Left ventricle myocardium superior (tissue), 1 donor: ENCODE measurements at places on chromosomes 3 and 15. TPM values are rescaled to one million over a fixed set of nuclear protein-coding genes. Genes with fewer than 3 reads are reported as not detected.

Gene PRR20G
- total RNA-seq = not detected

DNA sequence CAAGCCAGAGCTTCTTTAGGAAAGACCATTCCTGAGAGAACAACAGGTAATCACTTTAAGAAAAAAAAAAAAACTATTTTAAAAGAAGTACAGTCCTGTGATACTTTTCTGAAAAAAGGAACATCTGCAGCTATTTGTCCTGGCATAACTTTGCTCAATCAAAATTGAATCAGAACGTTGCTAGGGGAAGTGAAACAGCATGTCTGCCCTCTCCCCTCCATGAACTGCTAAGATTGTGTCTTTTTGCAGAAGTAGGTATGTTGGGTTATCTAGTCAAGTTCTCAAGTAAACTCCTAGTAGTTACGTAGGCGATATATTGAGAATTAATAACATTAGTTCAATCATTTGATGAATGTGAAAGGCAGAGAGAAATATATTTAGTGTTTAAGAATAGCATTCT lies 1013.3 kb downstream of the TUSC7 start:
- no peak for DNase-seq

DNA sequence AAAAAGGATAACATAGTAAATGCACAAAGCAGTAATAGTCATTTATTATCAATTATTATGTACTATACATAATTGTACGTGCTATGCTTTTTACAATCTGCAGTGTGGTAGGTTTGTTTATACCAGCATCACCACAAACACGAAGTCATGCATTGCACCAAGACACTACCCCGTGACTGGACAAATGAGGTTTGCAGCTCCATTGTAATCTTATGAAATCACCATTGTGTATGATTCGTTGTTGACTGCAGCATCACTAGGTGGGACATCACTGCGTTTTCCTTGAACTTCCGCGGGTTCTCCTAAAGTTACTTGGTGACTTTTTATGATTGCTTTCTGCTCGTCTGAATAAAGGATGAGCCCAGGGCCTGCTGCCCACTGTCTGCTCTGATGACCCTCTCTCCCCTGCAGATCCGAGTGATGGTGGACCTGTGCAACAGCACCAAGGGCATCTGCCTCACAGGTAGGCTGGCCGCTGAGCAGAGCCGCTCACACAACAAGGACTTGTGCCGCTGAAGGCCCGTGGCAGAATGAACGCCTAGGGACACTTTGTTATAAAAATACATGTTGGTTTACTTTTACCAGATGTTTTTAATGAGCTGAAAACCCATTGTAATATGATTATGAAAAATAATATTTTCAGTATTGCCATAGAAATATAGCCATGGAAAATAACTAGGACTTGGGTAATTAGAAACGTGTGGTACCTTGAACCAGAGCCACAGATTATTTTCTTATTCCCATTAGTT lies 35.8 kb downstream of the GLDN start:
- DNase-seq = no peak

Gene TMIE
- total RNA-seq = 0.74 TPM
